ENCODE measurements at places on chromosomes 5 and 9. TPM values are rescaled to one million over a fixed set of nuclear protein-coding genes. Genes with fewer than 3 reads are reported as not detected.

WWC1 gene
- total RNA-seq, result 80.1 TPM

- no peaks in the 10 kb centered on the region for H3K36me3 ChIP-seq
- H3K27me3 ChIP-seq, result no peaks in the 10 kb centered on the region
- DNase-seq, result no peak
- no peak overlapping the region for H3K27ac ChIP-seq
- H3K4me1 ChIP-seq, result no peaks in the 10 kb centered on the region
Observed at GRCh38 chr5:143516249-143516648, 112.8 kb upstream of the NR3C1 start.

GRCh38 chr5:109838157-109838556 lies 148.4 kb downstream of the MAN2A1 start:
- H3K27ac ChIP-seq, result no peak overlapping the region
- H3K4me3 ChIP-seq, result no peak overlapping the region
- no peaks in the 10 kb centered on the region for H3K36me3 ChIP-seq
- no peaks in the 10 kb centered on the region for H3K27me3 ChIP-seq
- no peak for DNase-seq

PTPN3 gene
- total RNA-seq, result 18.6 TPM

LPCAT1 gene
- 30.9 TPM for total RNA-seq

DNA sequence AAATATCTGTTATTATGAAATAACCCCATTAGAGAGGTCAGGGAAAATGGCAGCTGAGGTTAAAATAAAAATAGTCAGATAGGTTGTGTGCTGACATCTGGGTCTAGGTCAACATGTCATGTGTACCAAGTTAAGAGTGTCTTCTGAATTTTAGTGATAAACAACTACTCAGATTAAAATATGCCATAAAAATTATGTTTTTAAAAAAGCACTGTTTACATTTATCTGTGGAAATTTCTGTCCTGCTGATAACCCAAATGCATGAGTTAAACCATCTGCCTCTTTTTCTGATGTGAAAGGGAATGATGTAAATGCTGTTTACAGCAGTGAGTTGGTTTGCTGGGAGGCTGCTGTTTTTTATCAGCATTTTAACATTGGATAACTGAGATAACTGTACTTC lies 361.2 kb upstream of the TARS1 start:
- DNase-seq, result no peak
- H3K27ac ChIP-seq, result no peak overlapping the region
- H3K27me3 ChIP-seq, result no peaks in the 10 kb centered on the region
- no peak overlapping the region for H3K4me3 ChIP-seq
- H3K4me1 ChIP-seq, result no peaks in the 10 kb centered on the region

DNA sequence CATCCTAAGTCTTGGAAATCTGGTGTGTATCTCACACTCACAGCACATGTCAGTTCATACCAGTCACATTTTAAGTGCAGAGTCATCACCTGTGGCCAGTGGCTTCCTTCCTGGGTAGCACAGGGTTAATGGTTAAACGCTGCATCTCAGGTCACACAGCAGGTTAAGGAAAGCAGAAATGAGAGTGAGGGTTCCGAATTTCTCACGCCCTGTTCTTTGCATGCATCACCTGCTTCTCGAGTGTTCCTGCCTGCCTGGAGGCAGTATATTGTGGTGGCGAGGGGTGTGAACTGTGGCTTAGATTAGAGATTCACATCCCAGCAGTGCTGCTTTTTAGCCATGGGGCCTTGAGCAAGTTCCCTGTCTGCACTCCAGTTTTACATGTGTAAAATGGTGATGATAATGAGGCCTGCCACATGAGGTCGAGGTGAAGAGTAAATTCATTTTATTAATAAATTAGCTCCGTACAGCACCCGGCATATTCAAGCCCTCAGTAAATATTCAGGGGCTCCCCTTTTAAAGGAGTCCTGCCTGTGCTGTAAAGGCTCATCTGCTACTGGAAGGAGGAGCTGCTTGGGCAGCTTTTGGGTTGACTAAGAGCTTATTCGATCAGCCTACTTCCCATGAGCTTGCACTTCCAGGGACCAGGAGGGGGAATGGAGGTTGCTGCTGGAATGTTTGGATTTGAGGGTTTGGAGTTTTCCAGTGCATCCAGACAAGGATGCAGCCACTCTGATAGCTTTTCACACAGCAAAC lies 61.1 kb upstream of the SAP30L start:
- no peak overlapping the region for H3K4me3 ChIP-seq
- H3K27me3 ChIP-seq, result no peaks in the 10 kb centered on the region
- peak overlapping the region; percentile 54 for H3K27ac ChIP-seq
- DNase-seq, result peak; percentile 87
- peaks cover 25% of the 10 kb centered on the region for H3K4me1 ChIP-seq

DNA sequence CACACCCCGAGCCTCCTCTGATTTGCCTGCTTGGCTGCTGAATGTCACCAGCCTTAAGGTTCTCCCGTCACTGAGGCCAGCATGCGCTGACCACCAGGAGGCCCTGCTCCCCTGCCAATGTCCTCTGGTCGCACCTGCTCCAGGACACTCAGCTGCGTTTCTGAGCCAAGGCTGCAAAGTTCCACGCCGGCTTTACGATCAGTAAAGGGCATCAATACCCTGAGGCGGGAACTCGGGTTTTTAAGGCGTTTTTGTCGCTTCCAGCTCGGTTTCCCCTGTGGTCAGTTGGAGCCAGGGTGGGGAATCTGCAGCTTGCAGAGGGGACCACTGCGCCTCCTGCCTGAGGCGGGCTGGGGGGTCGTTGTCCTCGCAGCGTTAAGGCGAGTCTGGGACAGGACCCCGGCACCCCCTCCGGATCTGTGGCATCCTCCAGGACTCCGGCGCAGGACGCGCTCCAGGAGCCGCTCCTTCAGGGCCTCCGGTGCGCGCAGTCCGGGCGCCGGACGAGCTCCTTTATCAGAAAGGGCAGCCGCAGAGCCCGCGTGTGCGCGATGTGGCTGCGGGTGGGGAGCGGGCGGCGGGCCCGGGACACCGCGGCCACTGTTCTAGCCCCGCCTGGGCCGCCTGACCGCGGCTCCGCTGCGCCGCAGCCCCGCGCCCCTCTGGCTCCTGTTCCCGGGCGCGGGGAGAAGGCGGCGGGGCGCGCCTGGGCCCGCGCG lies 24.1 kb upstream of the FLT4 start:
- no peak overlapping the region for H3K27ac ChIP-seq
- no peaks in the 10 kb centered on the region for H3K36me3 ChIP-seq
- H3K4me3 ChIP-seq, result no peak overlapping the region
- H3K4me1 ChIP-seq, result peaks cover 14% of the 10 kb centered on the region
- peaks cover 10% of the 10 kb centered on the region for H3K27me3 ChIP-seq

DNA sequence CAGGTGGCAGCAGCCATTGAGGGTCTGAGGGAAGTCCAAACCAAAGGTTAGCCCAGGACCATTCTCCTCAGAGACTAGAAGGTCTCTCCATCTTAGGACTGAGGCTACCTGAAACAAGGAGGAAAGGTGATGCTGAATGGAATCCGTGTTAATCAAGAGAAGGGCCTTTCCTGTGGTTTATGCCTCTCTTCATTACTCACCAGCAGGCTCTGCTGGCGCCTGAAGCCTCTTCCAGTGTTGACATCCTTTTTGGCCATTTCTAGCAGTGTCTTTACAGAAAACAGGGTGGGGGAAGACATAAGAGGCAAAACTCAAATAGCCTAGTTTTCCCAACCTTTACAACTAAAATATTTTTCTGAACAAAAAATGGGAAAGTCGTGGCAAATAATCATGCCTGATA lies 98.0 kb downstream of the ENC1 start:
- DNase-seq, result no peak
- H3K4me1 ChIP-seq, result no peaks in the 10 kb centered on the region
- no peak overlapping the region for H3K4me3 ChIP-seq
- H3K36me3 ChIP-seq, result no peaks in the 10 kb centered on the region
- no peak overlapping the region for H3K27ac ChIP-seq

OLFML2A gene
- 47.1 TPM for total RNA-seq

TRPM3 gene
- 2.4 TPM for total RNA-seq

TSSK1B gene
- not detected for total RNA-seq

NEUROG1 gene
- not detected for total RNA-seq

- H3K27ac ChIP-seq, result no peak overlapping the region
- no peaks in the 10 kb centered on the region for H3K27me3 ChIP-seq
- no peak overlapping the region for H3K4me3 ChIP-seq
- no peaks in the 10 kb centered on the region for H3K4me1 ChIP-seq
- DNase-seq, result no peak
Observed at GRCh38 chr5:55429613-55430253, 105.0 kb downstream of the PLPP1 start.

DNA sequence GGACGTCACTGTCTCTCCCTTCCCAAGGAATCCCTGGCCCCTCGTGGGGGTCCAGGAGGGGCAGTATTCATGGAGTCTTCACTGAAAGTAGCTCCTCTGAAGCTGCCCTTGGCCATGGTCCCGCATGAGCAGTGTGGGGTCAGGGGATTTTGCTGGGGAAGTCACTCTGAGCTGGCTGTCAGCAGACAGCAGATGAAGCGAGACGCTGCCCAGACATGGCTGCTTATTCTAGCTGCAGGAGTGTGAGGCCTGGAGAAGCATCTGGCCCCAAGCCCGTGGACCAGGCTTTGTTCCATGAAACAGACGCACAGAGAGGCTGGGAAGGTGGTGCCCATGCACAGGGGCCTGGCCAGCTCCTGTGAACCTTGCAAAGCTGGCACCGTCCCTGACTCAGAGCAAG lies 21.5 kb upstream of the ASS1 start:
- no peaks in the 10 kb centered on the region for H3K36me3 ChIP-seq
- H3K4me3 ChIP-seq, result no peak overlapping the region
- H3K27ac ChIP-seq, result peak overlapping the region; percentile 68

GRCh38 chr5:177367981-177368868 lies 10.5 kb downstream of the RGS14 start:
- H3K36me3 ChIP-seq, result no peaks in the 10 kb centered on the region

- no peak overlapping the region for H3K4me3 ChIP-seq
- no peaks in the 10 kb centered on the region for H3K36me3 ChIP-seq
- H3K27me3 ChIP-seq, result no peaks in the 10 kb centered on the region
- peaks cover 6% of the 10 kb centered on the region for H3K4me1 ChIP-seq
Observed at GRCh38 chr9:16147726-16148125, 594.9 kb downstream of the CCDC171 start.

KLHL3 gene
- total RNA-seq, result 11.9 TPM

DNA sequence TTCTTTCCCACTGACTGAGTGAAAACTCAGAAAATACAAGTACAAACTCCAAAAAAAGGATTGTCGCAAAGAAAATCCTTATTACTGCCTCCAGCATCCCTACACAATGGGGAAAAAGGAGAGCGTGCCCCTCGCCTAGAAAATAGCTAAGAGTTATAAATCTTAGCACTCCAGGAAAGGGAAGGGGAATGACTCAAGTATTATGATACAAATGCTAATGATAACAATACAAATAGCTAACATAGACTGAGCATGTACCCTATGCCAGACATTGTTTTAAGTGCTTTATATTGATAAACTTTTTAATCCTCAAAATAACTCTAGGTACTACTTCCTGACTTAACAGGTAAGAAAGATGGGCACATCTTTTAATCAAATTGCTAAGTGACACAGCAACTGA lies 70.8 kb upstream of the VCAN start:
- no peak overlapping the region for H3K27ac ChIP-seq
- no peak for DNase-seq
- H3K4me1 ChIP-seq, result no peaks in the 10 kb centered on the region

GRCh38 chr5:177133096-177133852 lies at the start of gene NSD1:
TSS of gene NSD1 (plus strand) at chr5:177133773. CDS start at chr5:177135104, 1,331 bp downstream.
- peaks cover 13% of the 10 kb centered on the region for H3K36me3 ChIP-seq
- H3K27ac ChIP-seq, result peak within 1 kb of the TSS; percentile 100
- peak within 1 kb of the TSS; percentile 88 for H3K4me3 ChIP-seq
- peaks cover 45% of the 10 kb centered on the region for H3K4me1 ChIP-seq
- no peaks in the 10 kb centered on the region for H3K27me3 ChIP-seq

PLPP1 gene
- total RNA-seq, result 213 TPM

DNA sequence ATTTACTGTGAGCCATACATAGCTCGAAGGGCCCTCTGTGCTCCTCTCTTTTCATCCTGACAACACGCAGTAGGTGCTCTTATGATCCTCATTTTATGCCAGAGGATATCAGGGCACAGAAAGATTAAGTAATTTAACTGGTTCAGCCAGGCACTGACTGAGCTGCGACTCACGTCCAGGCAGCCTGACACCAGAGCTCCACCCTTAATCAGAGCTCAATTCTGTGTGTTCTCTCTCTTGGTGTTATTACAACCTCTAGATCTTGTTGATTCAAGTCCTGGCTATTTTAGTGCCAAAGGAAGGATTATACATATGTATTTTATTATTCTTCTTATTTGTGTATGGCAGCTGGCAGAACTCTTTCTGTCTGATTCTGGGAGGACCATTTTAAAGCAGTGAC lies 59.7 kb downstream of the OSMR start:
- H3K27me3 ChIP-seq, result no peaks in the 10 kb centered on the region
- H3K27ac ChIP-seq, result no peak overlapping the region
- no peak for DNase-seq
- H3K4me3 ChIP-seq, result no peak overlapping the region
- H3K4me1 ChIP-seq, result no peaks in the 10 kb centered on the region

GRCh38 chr5:73005886-73006285 lies 50.0 kb downstream of the FCHO2 start:
- no peak for DNase-seq
- H3K27ac ChIP-seq, result no peak overlapping the region
- no peak overlapping the region for H3K4me3 ChIP-seq

DNA sequence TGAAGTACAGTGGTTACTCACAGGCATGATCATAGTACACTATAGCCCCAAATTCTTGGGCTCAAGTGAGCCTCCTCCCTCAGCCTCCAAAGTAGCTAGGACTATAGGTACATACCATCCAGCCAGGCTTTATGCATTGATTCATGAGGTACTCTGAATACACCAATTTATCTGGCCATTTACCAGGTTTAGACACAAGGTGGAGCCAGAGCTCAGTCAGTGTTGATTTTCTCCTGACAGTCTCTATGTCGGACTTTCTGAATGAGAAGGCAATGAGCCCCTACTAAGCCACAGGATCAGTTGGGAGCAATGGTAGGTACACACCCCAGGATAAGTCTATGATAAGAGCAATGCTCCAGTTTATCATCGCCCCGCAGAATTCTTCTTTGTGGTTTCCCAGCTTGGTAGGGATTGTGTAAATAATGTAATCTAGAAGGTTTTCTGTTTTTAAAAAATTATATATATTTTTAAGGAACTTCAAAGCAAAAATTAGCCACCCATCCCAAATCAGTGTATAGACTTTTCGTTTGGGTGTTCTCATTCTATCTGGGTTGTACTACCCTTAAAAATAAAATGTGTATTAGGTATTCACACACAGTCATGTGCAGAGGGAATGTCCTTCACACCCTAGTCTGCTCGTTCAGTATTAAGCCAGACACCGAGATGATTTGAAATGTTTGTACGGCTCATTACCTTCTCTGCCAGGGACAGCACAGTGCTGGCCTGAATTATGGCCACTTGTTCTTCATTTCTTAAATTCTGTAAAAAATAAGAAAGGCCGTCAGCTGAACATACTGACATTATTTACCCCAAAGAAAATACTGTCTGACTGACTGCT lies 118.4 kb upstream of the DPYSL3 start:
- no peaks in the 10 kb centered on the region for H3K27me3 ChIP-seq
- no peaks in the 10 kb centered on the region for H3K36me3 ChIP-seq
- no peak overlapping the region for H3K4me3 ChIP-seq
- no peaks in the 10 kb centered on the region for H3K4me1 ChIP-seq

DNA sequence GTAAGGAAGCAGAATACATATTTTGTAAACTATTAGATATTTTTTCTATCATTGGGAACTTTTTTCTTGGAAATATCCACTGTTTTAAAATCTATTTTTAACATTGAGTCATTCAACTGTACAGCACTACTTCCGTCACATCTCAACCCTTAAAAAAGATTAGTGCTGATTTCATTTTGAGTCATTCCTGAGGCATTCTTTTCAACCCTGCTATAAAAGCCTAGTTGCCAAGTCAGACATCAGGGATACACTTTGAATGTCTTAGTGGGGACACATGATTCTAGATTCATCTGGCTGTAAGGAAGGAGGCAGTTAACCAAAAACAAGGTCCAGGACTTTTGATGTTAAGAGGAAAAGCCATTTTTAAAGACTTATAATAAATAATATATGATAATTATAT lies 160.9 kb downstream of the GIN1 start:
- no peaks in the 10 kb centered on the region for H3K4me1 ChIP-seq
- no peaks in the 10 kb centered on the region for H3K36me3 ChIP-seq
